ENCODE measurements at places on chromosomes 13 and 19. TPM values are rescaled to one million over a fixed set of nuclear protein-coding genes. Genes with fewer than 3 reads are reported as not detected.

GRCh38 chr13:77338961-77339401 lies 12.1 kb upstream of the MYCBP2 start:
- no peak for DNase-seq

KLF1 gene
- not detected for total RNA-seq

- no peak for DNase-seq
Observed at GRCh38 chr13:78587395-78587794, 16.0 kb downstream of the POU4F1 start.

TNFSF11 gene
- total RNA-seq, result 0.29 TPM

Data from right cardiac atrium (tissue), 5 donors.